ENCODE measurements at places on chromosomes 1 and 21.
A peak's percentile ranks its signal among the peaks of the same experiment; 100 is the strongest.

DNA sequence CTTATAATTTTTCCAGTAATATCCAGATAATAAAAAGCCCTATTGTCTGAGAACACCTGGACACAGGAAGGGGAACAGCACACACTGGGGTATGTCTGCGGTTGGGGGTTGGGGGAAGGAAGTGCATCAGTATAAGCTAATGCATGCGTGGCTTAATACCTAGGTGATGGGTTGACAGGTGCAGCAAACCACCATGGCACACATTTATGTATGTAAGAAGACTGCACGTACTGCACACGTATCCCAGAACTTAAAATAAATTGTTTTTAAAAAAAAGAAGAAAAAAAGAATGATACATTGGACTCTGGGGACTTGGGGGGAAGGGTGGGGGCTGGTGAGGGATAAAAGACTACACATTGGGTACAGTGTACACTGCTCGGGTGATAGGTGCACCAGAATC lies 144.9 kb upstream of the C1orf174 start:
- DNase-seq, result no peak

GRCh38 chr1:45512641-45513054 lies 9.0 kb downstream of the PRDX1 start:
- DNase-seq, result peak; percentile 60

DNA sequence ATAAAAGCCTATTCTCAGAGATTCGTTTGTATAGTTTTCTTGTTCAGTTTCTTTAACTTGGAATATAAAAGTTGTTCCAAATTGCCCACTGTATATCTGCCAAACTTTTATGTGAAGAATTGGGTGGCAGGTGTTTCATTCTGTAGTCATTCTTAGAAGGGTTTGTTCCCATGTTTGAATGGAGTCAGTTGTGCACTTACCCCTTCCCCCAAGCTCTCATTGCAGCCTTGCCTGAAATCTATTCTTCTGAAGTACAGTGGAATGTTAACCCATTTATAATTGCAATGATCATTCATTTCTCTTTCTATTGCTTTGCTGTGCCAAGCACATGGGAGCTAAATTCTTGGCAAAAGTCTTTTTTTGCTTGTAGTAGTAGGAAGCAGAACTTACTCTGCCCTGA lies 375.3 kb upstream of the C1orf87 start:
- no peak for DNase-seq

- DNase-seq, result no peak
These were observed 26.5 kb upstream of the TSPEAR start for GRCh38 chr21:44737706-44738354.

GRCh38 chr1:43284546-43285110 lies 753 bp downstream of the C1orf210 start:
- no peak for DNase-seq

- no peak for DNase-seq
These were observed 22.3 kb downstream of the BLZF1 start for GRCh38 chr1:169390303-169390702.

All from AML-193 (cell line).